ENCODE measurements at places on chromosomes 2 and 18. TPM values are rescaled to one million over a fixed set of nuclear protein-coding genes. Genes with fewer than 3 reads are reported as not detected.

- no peak for ATAC-seq
Observed at GRCh38 chr18:58793361-58793760, 71.3 kb upstream of the ZNF532 start.

Gene IDH1
- 152 TPM for total RNA-seq

DNA sequence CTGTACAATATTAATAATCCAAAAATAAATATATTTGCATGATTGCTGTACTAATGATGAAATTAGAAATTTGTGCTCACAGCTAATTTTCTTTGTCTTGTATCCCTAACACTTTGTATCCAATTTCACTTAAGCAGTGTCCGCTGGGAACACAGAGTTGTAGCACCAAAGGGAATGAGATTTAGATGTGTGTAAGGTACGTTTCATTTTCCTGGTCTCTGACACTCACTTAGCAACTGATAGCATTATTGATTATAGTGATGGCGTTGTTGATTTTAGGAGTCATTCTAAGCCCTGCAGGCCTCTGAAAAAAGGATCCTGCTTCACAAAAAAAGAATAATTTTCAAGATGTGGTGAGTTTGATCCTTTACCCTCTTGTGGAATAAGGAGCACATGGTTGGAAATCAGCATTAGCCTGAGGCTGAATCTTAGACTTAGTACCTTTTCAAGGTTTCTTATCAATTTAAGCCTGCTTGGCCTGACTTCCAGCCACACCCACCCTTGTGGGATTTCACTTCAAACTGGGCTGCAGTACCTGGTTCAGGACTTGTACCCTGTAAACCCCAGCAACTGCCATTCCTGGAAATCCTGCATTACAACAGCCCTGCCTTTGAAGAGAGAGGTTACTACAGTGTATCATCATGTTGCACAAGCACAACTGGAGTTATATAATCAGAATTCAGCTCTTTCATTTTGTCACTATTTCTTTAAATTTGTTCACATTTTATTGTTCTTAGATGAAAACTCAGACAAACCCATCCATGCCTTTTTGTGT is 116.2 kb downstream of the RND3 start:
- no peak for ATAC-seq

DNA sequence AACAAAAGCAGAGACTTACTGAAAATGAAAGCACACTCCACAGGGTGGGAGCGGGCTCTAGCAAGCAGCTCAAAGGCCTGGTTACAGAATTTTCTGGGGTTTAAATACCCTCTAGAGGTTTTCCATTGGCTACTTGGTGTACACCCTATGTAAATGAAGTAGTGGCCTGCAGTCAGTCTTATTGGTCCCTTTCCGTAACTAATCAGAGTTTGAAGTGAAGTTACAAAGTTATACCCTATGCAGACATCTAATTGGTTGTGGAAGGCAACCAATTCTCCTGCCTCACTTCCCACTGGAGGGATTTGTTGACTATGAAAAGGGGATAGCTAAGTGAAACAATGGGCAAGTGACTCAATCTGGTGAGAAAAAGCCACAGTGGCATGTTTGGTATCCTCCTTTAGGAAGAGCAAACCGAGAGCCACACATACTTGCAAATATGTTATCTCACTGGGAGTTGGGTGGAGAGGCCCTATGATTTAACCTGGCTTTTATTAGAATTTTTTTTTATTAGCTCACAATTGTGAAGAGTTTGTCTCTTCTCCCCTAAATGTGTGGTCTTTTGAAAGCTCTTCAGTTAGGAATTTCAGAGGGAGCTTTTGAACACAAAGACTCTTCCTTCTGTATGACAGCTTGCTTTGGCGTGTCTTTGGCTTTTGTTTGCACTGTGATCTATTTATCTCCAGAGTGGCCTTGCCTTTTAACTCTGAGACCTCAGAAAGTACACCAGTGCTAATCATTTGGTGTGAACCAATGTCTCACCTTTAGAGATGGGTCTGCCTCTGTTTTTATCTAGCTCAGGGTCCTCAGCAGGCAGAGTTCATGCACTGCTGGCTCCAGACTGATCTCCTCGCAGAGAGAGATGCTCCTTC is 69.6 kb downstream of the MAP4K4 start:
- peak; percentile 68 for ATAC-seq

DNA sequence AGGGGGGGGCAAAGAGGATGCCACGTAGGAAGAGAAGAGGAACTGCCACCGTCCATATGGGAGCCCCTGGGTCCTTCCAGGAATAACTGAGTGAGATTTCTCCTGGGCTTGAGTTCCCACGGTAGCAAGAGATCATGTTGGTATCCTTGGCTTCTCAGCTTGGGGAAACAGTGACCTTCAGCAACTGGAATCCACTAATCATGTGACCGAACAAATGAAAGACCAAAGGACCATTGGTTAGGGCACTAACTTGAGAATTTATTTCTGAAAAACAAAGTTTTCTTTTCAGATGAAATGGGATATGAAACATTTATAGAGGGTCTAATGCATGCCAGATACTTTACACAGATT is 259.4 kb upstream of the ID2 start:
- no peak for ATAC-seq

Gene RAX
- 0.13 TPM for total RNA-seq

Gene BCL11A
- 0.92 TPM for total RNA-seq

DNA sequence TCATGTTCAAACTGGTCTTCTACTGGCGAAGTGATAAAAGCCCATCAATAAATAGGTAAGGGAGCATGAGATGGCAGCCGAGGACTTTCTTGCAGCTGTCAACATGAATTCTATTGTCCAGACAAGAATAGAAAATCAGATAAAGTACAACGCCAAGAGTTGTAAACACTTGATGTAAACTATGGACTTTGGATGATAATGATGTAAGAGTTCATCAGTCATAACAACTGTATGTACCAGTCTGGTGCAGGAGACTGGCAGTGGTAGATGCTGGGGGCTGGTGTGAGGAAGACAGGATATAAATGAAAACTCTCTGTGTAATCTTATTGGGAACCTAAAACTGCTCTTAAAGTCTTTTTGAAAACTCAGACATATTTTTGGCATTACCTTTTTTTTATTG is 155.9 kb upstream of the RASGRP3 start:
- no peak for ATAC-seq

DNA sequence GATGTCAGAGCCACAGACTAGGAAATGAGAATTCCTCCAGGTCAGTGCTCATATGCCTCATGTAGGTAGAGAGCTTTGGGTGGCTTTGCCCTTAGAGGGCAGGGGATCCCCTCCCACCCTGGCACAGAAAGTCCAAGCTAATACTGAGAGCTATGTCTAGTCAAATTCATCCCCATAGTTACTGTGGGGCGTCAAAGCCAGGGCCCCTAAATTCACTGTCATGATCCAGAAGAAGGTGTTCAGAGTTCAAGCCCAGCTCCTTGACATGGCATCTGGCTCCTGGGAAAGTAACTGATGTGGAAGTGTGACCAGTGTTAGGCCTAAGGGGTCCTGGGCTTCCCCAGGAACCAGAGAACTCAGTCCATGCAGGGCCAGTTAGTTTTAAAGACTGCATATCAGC is 1.8 kb downstream of the THNSL2 start:
- ATAC-seq: no peak

Data from motor neuron (in vitro differentiated cells).